ENCODE measurements at places on chromosomes 2 and 18. TPM values are rescaled to one million over a fixed set of nuclear protein-coding genes. Genes with fewer than 3 reads are reported as not detected.

Gene PPM1G
- polyA plus RNA-seq: 109 TPM

Gene POTEJ
- polyA plus RNA-seq: 0.06 TPM

Gene SERPINB7
- polyA plus RNA-seq: 0.76 TPM

Gene INHA
- 0.90 TPM for polyA plus RNA-seq

Gene CAVIN2
- polyA plus RNA-seq: 49.2 TPM

Gene LAMA3
- polyA plus RNA-seq: 1.6 TPM

Gene ATP8B1
- polyA plus RNA-seq: 31.3 TPM

GRCh38 chr2:141501752-141502151 lies 629.1 kb downstream of the LRP1B start:
- DNase-seq: no peak

DNA sequence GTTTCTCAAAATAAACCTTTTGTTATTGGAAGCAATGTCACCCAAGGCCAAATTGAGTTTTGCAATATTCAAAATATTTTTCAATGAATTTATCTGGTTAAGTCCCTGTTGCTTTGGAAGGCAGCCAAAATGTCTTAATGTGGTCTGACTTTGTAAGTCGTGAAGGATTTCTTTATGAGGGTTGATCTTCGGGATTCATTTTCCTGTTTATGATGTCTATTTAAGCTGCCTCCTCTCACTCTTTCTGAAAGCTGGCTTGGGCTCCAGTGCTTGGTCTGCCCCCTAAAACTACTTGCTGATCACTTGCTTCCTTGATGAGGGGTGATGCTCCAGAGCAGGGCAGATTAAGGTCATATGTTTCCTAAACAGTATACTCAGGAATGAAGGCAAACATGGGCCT lies 141.1 kb downstream of the ANTXR1 start:
- DNase-seq: no peak

- DNase-seq: no peak
Measured at GRCh38 chr2:69768235-69768634, 26.3 kb downstream of the ANXA4 start.

DNA sequence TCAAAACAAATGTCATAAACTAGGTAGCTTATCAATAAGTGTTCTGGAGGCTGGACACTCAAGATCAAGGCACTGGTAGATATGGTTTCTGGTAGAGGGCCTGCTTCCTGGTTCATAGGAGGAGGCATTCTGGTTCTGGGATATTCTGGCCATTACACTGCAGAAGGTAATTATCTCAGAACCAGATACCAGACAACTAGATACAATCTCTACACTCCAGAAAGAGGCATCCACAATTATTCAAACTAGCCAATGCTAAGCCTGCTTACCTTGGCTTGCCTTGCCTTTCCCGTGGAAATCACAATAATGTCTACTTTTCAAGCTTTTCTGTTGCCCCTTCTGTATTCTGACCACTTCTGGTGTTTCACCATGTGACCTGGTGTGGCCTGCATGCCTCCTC lies 785.2 kb upstream of the GYPC start:
- no peak for DNase-seq

DNA sequence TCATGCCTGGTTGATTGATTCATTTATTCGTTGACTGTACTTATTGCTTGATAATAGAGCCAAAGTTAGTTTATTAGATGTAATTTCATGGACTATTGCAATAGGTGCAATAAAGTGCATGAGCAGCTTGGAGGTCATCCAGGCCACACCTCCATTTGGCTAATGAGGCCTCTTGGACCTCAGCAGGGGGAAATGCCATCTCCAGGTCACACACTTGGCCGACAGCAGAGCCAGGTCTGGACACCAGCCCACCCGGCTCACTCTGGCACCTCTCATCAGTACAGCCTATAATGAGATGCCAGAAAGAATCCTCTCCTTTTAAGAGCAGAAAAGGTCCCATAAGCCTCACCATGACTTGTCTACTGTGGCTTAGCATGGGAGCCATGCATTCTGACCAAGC lies 71.2 kb upstream of the AFF3 start:
- DNase-seq: no peak

DNA sequence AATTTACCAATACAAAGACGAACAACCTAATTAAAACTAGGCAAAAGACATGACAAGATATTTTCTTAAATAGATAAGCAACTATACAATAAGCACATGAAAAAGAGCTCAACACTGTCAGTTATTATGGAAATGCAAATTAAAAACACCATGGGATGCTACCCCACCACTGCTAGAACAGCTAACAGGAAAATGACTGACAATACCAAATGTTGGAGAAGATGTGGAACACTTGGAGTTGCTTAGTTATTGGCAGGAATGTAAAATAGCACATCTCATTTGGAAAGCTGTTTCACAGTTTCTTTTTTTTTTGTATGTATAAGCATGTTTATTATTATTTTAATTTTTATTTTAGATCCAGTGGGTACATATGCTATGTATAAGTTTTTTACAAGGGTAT lies 84.4 kb downstream of the CYRIA start:
- DNase-seq: no peak

DNA sequence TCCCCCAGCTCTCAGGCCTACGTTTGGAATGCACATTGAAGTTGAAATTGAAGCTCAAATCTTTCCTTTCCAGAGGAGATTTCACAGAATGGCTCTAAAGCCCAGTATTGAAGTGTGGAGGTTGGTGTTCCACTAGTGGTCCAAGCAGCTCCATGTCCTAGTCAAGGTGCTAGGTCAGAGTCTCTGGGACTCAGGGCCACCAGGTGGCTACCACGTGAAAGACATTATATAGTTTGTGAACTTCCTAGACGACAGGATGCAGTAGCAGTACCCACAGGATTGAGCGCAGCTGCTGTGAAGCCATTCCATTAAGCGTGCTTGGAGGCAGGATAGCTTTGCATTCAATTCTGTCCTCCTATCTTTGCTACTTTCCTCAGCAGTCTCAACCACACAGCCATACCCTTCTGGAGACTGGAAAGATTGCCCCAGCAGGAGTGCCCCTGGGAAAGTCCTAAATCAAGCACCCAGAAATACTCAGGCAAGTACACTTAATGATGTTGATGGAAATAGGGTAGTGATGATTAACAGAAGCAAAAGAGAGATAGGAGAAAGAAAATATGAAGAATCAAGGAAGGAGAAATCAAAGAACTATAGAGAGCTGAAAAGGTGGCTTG lies 4.7 kb upstream of the TGFA start:
- DNase-seq: no peak

GRCh38 chr18:711310-711656 lies 1.1 kb downstream of the ENOSF1 start:
- peak; percentile 27 for DNase-seq

- DNase-seq: peak; percentile 56
Measured at GRCh38 chr2:240604291-240604938, 17.9 kb downstream of the CAPN10 start.

- DNase-seq: no peak
Measured at GRCh38 chr2:31950946-31951562, 59.8 kb downstream of the MEMO1 start.

DNA sequence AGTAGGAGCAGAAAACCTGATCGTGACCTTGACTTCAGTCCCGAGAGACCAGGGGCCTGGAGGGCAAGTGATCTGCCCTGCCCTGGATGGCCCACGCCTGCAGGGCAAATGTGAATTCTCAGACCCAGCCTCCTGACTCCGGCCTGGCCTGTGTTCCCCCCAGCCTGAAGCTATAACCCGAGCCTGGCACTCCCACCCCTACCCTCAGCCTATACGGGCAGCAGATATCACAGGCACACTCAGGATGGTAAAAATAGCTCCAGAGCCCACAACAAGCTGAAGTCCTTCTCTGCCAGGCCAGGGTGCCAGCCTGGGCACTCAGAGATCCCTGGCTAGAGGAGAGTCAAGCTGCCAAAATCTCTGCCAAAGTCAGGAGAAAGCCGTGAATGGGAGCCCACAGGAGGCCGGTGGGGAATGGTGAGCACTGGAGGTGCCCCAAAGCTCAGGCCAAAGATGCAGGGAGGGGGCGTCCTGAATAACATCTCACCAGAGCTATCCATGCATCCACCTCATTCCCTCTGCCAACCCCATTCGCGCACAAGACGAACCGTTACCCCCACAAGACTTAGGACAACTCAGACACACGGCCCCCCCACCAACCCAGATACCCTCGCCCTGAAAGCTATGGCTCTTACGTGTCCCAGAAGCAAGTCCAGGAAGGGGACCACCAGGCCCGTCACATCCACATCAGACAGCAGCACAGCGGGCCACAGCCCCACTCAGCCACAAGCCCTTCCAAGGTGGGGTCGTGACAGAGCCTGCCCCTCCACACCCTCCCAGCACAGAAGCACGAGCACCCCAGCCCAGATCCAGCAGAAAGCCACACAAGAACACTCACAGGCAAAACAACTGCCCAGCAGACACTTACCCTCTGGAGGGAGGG lies 144.9 kb downstream of the TNS1 start:
- no peak for DNase-seq

DNA sequence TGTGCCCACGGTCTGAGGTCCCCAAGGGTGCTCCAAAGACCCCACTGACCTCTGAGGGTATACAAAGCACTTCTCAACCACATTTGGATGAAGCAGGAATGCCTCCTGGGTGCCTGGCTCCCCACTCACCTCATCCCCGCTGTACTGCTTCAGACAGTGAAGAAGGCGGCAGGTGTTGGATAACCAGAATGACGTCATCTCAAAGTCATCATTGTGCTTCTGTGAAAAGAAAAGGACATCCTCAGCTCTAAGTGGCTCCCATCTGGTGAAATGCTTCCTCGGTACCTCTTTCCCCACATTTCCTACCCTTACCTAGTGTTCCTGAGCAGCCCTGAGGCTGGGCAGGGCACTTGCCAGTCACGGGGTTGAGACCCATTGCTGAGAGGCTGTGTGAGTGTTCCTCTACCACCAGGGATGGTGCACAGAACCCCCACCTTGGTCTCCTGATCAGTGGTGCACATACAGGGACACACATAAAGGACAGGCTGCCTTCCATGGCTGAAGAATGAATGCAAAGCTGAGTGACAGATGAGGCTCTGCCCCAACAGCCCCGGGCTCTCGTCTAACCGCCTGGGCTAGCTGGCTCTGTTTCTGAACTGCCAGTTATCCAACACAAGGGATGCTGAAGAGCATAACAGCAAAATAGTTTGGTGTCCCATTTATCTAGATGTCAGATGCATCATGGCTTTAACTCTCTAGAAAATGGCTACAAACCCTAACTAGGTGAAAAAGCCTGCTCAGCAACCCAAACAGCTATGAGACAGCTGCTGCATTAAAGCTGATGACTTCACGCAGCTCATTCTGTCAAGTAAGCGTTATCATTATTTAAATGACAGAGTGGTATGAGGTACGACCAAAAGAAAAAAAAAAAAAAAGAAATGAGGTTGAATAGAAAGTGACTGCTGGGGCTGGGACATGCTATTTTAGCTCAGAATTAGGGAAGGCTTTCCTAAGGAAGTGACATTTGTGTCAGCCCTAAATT lies 28.2 kb upstream of the ACAA2 start:
- no peak for DNase-seq

- DNase-seq: no peak
Measured at GRCh38 chr18:68314403-68314802, 400.5 kb downstream of the TMX3 start.

GRCh38 chr2:98769784-98770183 lies 38.9 kb upstream of the MGAT4A start:
- DNase-seq: no peak

GRCh38 chr2:212912445-212913103 lies 238.8 kb downstream of the IKZF2 start:
- DNase-seq: no peak

DNA sequence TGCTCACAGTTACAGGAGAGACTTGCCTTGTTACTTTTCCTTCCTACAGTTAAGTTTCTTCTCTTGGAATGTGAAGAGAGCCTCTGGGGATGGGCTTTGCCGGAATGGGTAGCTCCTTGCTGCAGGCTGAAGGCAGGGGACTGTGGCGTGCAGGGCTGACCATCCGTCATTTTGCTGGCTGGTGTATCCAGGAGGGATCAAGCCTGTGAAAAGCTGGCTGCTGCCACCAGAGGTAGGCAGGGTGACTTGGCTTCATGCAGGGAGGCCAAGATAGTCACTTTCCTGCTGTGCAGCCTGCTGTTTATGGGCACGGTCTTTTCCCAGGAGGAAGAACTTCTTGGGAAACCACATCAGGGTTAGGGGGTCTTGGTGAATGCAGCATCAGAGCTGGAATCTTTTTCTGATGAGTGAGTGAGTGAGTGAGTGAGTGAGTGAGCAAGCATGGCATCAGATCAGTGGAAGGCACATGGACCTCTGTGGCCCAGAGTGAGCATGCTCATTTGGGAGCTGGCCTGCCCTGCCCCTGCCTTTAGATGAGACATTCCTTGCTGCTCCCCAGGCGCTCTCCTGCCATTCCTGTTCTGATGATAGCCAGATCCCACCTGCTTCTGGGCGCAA lies 33.0 kb downstream of the FHOD3 start:
- no peak for DNase-seq

DNA sequence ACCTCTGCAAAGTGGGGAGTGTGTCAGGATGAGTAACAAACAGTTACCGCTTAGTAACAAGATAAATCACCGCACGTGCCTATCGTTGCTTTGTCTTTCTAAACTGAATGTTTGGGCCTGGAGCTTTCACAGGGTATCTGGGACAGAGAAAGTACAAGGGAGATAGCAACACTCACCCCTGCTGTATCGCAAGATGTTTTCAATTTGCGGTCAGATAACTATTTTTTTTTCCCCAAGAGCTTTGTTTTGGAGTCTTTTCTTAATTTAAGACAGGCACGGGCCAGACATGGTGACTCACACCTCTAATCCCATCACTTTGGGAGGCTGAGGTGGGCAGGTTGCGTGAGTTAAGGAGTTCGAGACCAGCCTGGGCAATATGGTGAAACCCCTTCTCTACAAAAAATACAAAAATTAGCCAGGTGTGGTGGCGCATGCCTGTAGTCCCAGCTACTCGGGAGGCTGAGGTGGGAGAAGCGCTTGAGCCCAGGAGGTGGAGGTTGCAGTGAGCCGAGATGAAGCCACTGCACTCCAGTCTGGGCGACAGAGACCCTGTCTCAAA lies 146.6 kb downstream of the GBX2 start:
- no peak for DNase-seq
